ENCODE measurements at places on chromosomes 5 and 9. TPM values are rescaled to one million over a fixed set of nuclear protein-coding genes. Genes with fewer than 3 reads are reported as not detected.

GRCh38 chr9:114299286-114300152, 23.4 kb upstream of the ORM1 start:
- no peaks in the 10 kb centered on the region for H3K4me1 ChIP-seq
- no peak for DNase-seq
- H3K4me3 ChIP-seq = no peak overlapping the region
- H3K36me3 ChIP-seq = peaks cover 20% of the 10 kb centered on the region
- H3K27ac ChIP-seq = no peak overlapping the region
- H3K27me3 ChIP-seq = no peaks in the 10 kb centered on the region

DNA sequence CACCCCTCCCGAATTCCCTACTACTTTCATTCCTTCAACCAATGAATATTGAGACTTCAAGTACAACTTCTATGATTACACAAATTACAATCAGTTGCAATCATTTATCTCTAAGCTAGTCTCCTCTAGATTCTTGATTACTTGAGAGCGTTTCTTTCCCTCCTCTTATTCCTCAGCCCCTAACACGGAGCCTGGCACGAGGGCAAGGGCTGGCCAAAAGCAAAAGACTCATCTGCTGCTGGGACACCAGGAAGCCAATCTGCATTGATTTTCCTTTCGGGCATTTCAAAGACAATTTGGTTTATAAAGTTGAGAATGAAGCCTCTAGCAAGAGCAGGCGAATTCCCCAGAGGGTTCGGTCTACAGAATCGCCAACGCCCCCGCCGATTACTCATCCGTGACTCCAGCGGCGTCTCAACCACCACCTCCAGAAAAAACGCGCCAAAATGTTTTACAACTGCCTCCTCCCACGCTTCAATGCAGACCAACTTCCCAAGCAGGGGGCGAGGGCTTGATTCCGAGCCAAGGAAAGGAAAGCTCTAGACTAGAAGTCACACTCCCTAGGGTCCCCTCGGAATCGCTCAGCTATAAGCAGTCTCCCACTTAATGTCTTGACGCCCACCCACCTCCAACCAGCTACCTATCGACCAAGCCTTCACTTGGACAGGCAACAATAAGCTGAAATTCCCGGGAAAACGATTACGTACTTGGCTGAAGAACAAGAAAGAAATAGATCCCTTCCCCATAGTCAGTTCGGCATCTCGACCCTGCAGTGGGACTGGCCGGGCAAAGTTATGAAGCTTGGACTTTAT, 1.5 kb downstream of the PCSK1 start:
- no peaks in the 10 kb centered on the region for H3K36me3 ChIP-seq
- H3K4me1 ChIP-seq = peaks cover 19% of the 10 kb centered on the region
- H3K27ac ChIP-seq = no peak overlapping the region
- peak; percentile 97 for DNase-seq
- H3K27me3 ChIP-seq = peaks cover 24% of the 10 kb centered on the region

DNA sequence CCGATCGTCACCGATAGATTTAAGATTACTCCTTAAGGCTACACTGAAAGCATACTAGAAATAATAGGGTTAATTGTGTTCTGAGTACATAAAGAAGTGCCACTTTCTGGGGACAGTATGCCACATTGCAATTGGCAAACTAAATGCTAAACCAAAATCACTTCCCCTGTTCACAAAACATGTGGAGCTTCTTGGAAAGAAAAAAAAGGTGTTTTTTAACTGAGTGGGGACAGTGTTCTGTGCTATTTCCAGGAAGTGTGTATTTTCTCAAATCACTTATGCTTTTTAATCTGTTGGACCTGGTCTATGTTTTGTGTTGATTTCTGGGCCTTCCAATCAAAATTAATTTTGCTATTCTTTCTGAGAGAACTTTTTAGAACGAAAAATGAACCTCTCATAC, 149.3 kb upstream of the MPDZ start:
- H3K27me3 ChIP-seq = peaks cover 33% of the 10 kb centered on the region
- no peak overlapping the region for H3K27ac ChIP-seq
- no peaks in the 10 kb centered on the region for H3K4me1 ChIP-seq
- DNase-seq = no peak
- no peak overlapping the region for H3K4me3 ChIP-seq

CDO1 gene
- total RNA-seq = 0.89 TPM

- 0 out of 2 replicates have a peak, but pooled peaks cover 4% of the 10 kb centered on the region for H3K36me3 ChIP-seq
- no peak overlapping the region for H3K27ac ChIP-seq
- 0 out of 2 replicates have a peak, but pooled peaks cover under 1% of the 10 kb centered on the region for H3K4me1 ChIP-seq
Measured at GRCh38 chr5:60640901-60641300, 59.1 kb downstream of the DEPDC1B start.

DNA sequence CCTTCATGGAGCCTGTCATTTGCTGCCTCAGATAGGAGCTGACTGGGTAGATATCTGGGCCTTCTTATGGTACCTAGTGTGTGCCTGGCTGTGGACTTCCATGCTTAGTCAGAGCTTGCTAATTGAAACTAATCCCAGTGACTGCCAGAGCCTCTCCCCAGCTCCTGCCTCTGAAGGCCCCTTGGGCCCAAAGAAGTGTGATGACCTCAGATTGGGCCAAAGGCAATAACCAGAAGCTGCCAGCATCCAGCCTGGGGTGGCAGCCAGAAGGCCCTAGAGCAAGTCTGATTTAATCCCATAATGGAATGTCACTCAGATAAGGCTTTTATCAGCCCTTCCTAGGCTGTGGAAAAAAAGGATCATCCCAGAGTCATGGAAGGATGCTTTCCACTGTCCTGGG, 17.1 kb upstream of the CDC23 start:
- peak; percentile 73 for DNase-seq
- H3K27me3 ChIP-seq = no peaks in the 10 kb centered on the region
- H3K27ac ChIP-seq = no peak overlapping the region
- H3K36me3 ChIP-seq = no peaks in the 10 kb centered on the region
- 0 out of 2 replicates have a peak, but pooled peaks cover 13% of the 10 kb centered on the region for H3K4me1 ChIP-seq
- H3K4me3 ChIP-seq = no peak overlapping the region

DNA sequence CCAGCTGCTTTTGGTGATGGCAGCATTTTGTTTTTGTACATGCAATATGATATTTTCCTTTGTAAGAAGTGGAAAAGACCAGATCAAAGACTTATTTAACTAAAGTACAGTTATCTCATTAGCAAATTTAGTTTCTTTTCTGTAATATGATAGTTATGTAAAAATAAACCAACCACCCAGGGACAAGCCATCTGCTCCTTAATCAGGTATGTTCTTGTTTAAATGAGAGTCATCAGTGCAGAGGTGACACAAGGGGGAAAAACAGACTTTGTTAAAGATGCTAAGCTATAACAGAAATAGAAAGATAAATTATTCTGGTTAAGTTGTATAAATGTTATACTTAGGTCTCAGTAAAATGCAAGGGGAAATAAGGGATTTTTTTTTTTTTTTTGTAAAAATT, 805.7 kb upstream of the SEMA6A start:
- no peaks in the 10 kb centered on the region for H3K27me3 ChIP-seq
- DNase-seq = no peak
- H3K4me1 ChIP-seq = no peaks in the 10 kb centered on the region
- H3K36me3 ChIP-seq = no peaks in the 10 kb centered on the region
- no peak overlapping the region for H3K27ac ChIP-seq
- H3K4me3 ChIP-seq = no peak overlapping the region

GRCh38 chr9:96199006-96199405, 103.0 kb downstream of the HSD17B3 start:
- no peaks in the 10 kb centered on the region for H3K36me3 ChIP-seq
- DNase-seq = no peak
- H3K27ac ChIP-seq = no peak overlapping the region
- peaks cover 23% of the 10 kb centered on the region for H3K27me3 ChIP-seq
- H3K4me3 ChIP-seq = no peak overlapping the region

- H3K27ac ChIP-seq = no peak overlapping the region
- H3K36me3 ChIP-seq = no peaks in the 10 kb centered on the region
- no peaks in the 10 kb centered on the region for H3K4me1 ChIP-seq
- no peaks in the 10 kb centered on the region for H3K27me3 ChIP-seq
- no peak overlapping the region for H3K4me3 ChIP-seq
- no peak for DNase-seq
Measured at GRCh38 chr5:91787718-91788117, 404.6 kb upstream of the ARRDC3 start.

DNA sequence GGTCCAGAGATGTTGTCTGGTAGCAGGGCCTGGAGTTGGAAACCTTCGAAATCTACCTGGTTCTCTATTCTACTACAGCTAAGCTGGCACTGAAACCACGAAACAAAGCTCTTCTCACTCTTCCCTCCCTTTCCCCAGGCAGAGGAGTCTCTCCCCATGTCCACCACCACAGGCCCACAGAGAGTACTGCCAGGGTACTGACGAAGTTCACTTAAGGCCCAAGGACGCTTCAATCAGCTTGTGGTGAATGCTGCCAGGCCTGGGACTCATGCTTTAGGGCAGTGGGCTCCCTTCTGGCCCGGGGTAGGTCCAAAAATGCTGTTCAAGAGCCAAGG, 17.3 kb upstream of the CCNB1 start:
- no peak overlapping the region for H3K4me3 ChIP-seq
- H3K27me3 ChIP-seq = no peaks in the 10 kb centered on the region
- no peak for DNase-seq
- no peaks in the 10 kb centered on the region for H3K4me1 ChIP-seq

DNA sequence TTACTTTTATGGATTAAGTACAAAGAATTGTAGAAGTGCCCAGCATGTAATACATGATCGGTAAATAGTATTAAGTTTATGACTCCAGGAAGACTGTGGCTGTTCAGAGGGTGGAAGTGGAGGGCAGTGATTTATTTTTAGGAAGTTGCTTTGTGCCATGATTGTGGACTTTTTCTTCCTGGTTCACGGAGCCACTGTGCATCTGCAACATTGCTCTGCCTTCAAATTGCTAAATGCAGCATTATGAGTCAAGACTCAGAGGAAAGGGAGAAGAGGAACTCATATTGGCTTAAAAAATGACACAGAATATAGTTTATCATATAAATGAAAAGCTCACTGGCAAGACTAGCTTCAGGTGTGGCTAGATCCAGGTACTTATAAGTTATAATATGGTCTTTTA, 301.5 kb downstream of the KCTD16 start:
- H3K27ac ChIP-seq = no peak overlapping the region
- H3K36me3 ChIP-seq = no peaks in the 10 kb centered on the region
- no peak for DNase-seq
- 0 out of 2 replicates have a peak, but pooled peaks cover 5% of the 10 kb centered on the region for H3K4me1 ChIP-seq

GRCh38 chr5:59158637-59159391, 575.9 kb downstream of the RAB3C start:
- H3K36me3 ChIP-seq = no peaks in the 10 kb centered on the region
- no peak overlapping the region for H3K27ac ChIP-seq
- H3K27me3 ChIP-seq = no peaks in the 10 kb centered on the region
- H3K4me1 ChIP-seq = peaks cover 3% of the 10 kb centered on the region
- H3K4me3 ChIP-seq = no peak overlapping the region
- DNase-seq = no peak

DNA sequence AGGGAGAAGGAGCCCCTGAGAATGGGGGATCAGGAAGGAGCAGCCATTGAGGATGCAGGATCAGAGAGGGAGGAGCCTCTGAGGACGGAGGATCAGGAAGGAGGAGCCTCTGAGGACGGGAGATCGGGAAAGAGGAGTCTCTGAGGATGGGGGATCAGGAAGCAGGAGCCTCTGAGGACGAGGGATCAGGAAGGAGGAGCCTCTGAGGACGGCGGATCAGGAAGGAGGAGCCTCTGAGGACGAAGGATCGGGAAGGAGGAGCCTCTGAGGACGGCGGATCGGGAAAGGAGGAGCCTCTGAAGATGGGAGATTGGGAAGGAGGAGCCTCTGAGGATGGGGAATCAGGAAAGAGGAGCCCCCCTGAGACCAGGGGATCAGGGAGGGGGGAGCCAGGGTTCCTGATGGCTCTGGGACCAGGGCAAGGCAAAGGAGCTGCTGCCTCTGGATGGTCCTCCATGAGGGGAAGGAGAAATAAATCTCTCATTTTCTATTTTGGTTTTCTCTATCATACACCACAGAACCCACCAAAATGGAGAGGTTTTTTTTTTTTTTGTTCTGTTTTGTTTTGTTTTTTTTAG, 22.6 kb upstream of the SARDH start:
- no peaks in the 10 kb centered on the region for H3K27me3 ChIP-seq
- no peak for DNase-seq
- H3K36me3 ChIP-seq = 0 out of 2 replicates have a peak, but pooled peaks cover 6% of the 10 kb centered on the region
- H3K4me3 ChIP-seq = no peak overlapping the region
- H3K27ac ChIP-seq = no peak overlapping the region
- no peaks in the 10 kb centered on the region for H3K4me1 ChIP-seq

DNA sequence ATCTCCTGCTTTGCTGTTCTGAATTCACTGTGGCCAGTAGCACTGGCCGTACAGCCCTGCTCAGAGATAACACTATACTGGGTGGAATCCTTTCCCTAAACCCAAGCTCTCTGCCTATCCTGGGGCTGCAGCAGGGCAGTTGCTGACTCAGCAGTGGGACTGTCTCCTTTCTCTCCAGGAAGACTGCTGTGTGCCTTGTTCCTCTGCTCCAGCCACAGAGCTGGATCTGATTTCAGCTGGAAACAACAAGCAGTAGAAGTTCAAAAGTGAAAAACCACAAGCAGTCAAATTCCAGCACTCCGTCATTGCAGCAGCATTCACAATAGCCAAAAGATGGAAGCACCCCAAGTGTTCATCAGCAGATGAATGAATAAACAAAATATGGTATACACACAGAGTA, 105.0 kb downstream of the FBXL7 start:
- no peak overlapping the region for H3K4me3 ChIP-seq
- no peak for DNase-seq
- no peaks in the 10 kb centered on the region for H3K27me3 ChIP-seq

ZFP62 gene
- 13.6 TPM for total RNA-seq

GRCh38 chr5:172402531-172403188, 51.7 kb downstream of the SH3PXD2B start:
- no peak overlapping the region for H3K4me3 ChIP-seq
- peak; percentile 11 for DNase-seq
- H3K36me3 ChIP-seq = peaks cover 16% of the 10 kb centered on the region
- H3K27ac ChIP-seq = no peak overlapping the region
- H3K4me1 ChIP-seq = peaks cover 22% of the 10 kb centered on the region
- H3K27me3 ChIP-seq = no peaks in the 10 kb centered on the region

PCDHGA9 gene
- total RNA-seq = 2.6 TPM

DNA sequence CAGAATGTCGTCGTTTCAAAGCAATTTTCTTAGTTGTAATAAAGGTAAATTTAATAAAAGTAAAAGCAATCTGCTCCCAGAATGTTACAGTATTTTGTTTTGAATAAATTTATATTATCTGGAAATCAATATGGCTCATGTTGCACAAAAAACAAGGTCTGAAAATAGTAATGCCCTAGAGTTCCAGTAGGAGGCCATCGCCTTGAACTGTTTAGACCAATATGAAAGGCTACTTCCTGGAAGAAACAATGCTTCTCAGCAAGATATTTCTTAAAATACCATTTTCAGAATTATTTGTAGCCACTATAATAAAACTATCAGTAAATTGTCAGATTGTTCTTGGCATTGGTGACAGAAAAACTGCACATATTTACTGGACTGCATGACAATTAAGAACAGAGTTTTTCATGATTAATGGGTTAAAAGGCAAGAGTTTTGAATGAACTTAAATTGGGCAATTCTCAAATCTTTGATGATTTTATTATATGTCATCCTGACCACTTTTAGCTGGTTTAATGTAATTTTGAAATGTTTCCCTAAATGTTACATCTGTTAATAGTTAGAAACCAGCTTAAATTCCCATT, 153.2 kb downstream of the COMMD10 start:
- H3K27me3 ChIP-seq = no peaks in the 10 kb centered on the region
- H3K4me1 ChIP-seq = no peaks in the 10 kb centered on the region
- H3K4me3 ChIP-seq = no peak overlapping the region
- H3K27ac ChIP-seq = no peak overlapping the region
- no peaks in the 10 kb centered on the region for H3K36me3 ChIP-seq
- DNase-seq = peak; percentile 9

HAVCR1 gene
- not detected for total RNA-seq

LCN9 gene
- not detected for total RNA-seq

CCNJL gene
- not detected for total RNA-seq

GRCh38 chr9:27367175-27367798, 70.3 kb upstream of the EQTN start:
- no peaks in the 10 kb centered on the region for H3K27me3 ChIP-seq
- no peak overlapping the region for H3K4me3 ChIP-seq

CCNI2 gene
- not detected for total RNA-seq

All from GM23248 (cell line).